ENCODE measurements at places on chromosomes 7 and 10.

DNA sequence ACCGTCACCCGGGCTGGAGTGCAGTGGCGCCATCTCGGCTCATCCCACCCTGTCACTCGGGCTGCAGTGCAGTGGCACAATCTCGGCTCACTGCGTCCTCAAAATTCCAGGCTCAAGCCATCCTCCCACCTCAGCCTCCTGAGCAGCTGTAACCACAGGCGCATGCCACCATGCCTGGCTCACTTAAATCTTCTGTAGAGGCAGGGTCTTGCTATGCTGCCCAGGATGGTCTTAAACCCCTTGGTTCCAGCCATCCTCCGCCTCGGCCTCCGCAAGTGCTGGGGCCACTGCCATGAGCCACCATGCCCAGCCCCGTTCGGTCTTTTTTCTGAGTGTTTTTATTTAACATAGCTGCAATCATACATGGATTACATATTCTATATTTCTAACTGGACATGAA is 30.6 kb downstream of the ZFAND2A start:
- DNase-seq: no peak

DNA sequence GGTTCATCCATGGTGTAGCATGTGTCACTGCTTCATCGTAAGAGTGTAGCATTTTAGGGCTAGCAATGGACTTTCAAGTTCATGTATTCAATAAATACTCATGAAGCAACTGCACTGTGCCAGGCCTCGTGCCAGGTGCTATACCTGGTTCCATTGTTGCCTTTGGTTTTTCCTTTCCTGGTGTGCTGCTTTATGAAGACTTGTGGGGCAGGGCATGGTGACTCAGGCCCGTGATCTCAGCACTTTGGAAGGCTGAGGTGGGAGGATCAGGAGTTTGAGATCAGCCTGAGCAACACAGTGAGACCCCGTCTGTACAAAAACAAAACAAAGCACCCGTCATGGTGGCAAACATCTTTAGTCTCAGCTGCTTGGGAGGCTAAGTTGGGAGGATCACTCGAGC is 2.2 kb upstream of the CPA4 start:
- DNase-seq: no peak

GRCh38 chr10:24929056-24929544 is 23.3 kb downstream of the PRTFDC1 start:
- DNase-seq: no peak

DNA sequence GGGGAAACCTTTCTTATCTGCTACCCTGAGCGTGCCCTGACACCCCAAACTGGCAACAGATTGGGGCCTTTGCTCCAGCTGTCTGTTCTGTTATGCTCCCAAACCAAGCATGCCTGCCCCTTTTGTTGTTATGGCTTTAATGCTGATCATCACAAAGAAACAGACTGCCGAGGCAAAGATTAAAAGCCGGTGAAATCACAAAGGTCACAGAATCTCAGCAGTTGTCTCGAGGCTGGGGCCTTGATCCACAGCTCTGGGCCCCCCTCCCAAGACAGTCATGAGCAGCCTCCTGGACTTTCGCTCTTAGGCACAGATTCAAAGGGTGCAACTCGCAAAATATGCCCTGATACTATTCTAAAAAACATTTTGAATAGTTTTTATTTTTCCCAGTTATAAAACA is 65.6 kb downstream of the STRA8 start:
- DNase-seq: no peak

DNA sequence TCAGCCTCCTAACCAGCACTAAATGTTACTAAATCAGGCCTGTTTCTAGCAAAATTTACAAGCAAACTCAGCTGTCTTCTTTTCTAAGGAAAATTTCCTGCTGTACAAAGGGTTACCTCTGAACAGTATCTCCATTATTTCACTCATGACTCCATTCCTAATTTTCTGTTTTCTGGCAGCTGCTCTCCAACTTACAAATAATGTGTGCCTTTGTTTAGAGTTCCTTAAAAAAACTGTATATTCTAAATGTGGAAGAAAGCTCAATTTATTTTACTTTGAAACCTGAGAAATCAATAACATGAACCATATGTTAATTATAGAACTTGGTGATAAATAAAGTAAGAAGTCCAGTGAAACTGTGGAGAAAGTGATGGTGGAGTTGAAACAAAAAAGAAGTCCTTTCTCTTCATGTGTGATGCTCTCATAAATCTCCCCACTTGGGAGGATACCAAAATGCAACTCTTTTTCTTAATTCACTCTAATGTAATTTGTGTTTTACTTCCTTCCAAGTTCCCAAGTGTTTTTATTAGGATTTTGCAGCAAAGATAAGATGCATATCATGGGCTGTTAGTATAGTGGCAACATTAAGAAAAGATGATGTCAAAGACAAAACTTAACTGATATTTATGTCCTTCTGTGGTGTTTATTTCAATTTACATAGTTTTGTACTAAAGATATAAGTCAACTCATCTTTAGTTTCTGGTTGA is 74.8 kb downstream of the CDK6 start:
- no peak for DNase-seq

GRCh38 chr10:1074748-1075308 is 18.6 kb downstream of the WDR37 start:
- no peak for DNase-seq

DNA sequence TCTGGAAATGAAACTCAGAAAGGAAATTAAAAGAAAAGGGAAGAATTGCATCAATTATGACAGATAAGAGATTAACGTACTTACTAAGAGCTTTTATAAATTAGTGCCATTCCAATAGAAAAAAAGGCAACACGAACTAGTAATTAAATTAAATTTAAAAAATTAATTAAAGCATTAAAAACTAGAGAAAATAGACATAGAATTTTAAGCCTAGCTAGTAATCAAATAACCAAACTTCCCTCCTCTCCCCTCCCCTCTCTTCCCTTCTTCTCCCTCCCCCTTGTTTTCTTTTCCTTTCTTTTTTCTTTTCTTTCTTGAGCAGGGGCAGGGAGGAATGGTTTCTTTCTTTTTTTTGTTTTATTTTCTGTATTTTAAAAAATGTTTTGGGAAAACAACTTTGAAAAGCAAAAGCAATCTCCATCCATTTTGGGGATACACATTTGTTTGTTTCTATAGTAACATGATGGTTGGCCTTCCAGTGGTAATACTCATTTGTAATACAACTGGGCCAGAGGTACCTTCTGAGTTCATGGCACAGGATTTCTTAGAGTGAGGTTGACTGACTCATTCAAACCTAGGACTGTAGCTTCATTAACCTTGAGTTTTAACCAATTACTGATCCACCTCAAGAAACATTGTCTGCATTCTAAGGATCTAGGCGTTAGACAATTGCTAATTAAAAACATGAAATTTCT is 132.6 kb downstream of the ST7 start:
- no peak for DNase-seq

GRCh38 chr7:151459726-151460473 is 20.0 kb upstream of the CRYGN start:
- no peak for DNase-seq

GRCh38 chr7:32428546-32428945 is 61.6 kb downstream of the LSM5 start:
- DNase-seq: no peak

DNA sequence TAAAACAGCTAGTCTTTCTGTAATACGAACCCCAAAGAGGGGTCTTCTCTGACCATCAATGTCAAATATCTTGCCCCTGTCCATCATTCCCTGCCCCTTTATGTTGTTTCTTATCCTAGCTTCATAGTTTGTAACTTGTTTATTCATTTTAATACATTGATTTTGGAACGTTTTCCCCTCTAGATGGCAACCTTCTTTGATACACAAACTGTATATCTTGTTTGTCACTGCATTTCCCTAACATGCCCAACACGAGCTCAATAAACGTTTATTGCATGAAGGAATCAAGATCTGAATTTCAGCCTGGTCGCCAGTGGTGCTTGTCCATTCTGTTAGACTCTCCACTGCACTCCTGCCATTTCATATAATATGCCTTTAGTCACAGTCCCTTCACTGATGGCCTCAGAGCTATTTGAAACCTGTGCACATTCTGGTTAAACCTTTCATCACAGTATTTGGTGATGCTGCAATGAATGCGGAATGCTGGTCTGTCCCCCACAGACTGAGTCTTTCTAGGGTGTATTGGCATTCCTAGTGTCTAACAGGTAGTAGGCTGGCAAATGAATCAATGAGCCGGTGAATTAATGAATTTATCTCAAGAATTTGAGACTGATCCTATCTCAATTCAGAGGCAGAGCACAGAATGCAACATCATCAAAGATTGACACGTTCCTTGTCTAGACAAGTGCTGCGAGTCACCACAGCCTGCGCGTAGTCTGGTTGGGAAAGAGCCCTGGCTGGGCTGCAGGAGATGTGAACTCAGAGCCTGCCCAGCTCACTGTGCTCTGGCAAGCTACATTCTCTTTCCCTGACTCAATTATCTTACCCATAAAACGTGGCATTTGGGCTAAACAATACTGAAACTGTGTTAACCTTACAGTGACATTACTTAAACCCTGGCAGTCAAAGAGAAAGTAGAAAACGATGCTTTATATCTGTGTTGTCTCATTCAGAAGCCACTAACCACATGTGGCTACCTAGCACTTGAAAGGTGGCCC is 55.2 kb upstream of the FRMD4A start:
- DNase-seq: no peak

DNA sequence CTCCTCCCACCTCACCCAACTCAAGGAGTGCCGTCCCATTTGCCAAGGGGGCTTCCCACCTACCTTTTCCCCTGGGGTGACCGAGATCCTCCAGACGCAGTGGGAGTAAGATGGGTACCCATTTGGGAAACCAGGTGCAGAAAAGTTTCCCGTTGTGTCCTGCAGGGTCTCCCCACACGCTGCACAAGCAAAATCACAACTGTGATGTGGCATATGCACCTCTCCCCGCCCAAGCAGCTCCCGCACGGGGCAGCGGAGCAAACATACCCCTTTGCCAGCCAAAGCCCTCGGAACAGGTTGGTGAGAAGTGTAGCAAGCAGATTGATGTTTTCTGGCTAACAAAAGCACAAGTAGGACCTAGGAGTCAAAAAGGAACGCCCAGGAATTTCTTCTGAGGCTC is 51.5 kb upstream of the OPALIN start:
- no peak for DNase-seq

DNA sequence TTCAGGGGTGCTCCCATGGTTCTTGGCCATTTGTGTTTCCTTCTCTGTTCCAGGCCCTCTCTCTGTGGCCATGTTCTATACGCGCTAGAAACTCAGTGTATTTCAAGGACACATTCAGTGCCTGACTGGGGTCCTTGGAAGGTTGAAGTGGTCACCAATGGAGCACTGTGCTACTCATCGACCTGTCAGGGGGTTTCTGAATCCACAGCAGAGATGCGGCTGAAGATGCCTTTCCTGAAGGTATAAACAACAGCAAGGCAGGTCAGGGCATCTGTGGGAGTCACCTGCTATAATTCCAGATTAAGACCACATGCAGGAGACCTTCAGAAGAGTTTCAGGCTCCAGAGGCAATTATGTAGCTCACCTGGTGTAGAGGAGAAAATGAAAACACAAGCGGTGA is 86.8 kb upstream of the MGMT start:
- DNase-seq: no peak

DNA sequence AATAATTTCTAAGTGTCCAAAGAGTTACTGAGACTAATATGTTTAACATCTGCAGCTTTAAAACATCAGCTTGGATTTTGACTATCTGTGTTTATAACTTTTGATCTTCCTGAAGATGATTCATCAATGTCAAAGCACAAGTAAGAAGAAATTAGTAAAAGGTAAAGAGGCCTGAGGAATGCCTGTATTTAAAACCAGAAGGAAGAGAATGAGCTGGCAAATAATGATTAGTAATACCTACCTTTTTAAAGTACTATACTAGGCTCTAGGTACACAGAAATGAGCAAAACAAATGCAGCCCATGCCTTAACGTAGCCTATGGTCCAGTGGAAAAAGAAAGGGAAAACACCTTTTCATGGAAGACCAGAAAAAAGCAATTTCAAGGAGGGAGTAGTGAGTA is 158.0 kb downstream of the KCND2 start:
- no peak for DNase-seq

DNA sequence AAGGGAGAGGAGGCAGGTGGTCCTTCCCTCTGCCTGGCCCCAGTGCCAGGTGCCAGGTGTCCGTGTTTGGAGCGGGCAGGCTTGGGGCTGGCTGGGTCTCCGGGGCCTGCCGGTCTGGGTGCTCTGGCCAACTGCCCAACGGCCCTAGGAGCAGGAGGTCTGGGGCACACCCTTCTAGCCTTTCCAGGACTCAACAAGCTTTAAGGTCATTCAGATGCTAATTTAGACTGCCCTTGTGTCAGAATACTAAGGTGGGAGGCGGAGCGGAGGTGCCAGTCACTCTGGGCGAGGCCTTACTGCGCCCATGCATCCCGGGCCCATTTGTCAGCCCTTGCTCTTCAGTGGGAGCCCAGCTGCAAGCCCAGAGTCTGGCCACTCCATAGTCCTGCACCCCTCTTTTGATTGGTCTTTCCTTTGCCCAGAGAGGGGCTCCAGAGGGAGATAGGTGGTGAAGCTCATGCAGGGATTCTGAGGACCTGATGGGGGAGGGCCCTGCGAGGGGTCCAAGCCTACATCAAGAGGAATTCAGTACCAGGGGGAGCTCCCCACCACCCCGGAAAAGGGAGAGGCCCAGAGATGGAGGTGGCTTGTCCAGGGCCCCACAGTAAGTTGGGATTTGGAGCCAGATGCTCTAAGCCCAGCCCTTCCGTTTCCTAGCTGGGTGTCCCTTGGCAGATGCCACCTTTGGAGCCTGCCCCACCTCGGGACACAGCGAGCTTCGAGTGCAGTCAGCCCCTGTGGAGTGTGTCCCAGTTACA is 1.3 kb downstream of the PGAM2 start:
- no peak for DNase-seq

DNA sequence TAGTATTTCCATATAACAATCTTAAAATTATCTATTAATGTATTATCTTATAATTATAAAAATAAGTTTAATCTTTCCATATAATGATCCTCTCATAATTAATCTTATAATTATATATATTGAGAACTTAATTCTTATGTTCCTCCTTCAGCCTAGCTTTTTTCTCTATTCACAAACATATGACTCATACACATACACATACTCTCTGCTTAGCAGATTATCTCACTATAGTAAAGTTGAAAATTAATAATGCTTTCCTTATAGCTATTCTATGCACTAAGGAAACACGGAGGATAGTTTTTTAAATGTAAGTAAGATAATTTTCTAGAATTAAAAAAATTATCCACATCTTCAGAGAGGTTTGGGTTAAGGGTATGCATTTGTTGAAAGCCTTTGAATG is 47.7 kb upstream of the ITGB8 start:
- no peak for DNase-seq

DNA sequence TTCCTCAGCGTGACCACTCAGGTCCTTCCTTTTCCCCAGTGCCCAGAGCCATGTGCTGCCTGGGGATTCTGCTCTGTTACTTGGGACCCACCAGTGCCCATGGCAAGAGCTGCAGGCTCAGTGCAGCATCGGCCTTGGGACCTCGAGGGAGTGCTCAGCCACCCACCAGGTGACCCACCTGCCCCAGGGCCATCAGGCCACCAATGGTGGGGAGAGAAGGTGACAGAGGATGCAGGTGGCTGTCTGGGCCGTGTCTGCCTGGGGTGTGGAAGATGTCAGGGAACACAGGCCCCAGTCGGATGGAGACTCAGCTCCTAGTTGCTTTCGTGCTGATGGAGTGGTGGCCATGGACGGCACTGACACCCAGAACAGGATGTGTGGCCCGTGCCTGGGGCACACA is 104.7 kb upstream of the FAM20C start:
- DNase-seq: no peak

GRCh38 chr10:109676703-109677102 is 246.6 kb downstream of the XPNPEP1 start:
- no peak for DNase-seq

- no peak for DNase-seq
Measured at GRCh38 chr10:20622531-20623211, 274.4 kb downstream of the NEBL start.

All from activated T-helper 1 cell treated with anti-CD3 and anti-CD28 coated beads, Interleukin-2, amount 50 U/mL, for 16 hours (primary cell).